Cerebellum (tissue), 4 donors: ENCODE measurements at places on chromosomes 3 and 15. TPM values are rescaled to one million over a fixed set of nuclear protein-coding genes. Genes with fewer than 3 reads are reported as not detected.

- no peak for DNase-seq
Measured at GRCh38 chr15:36059596-36059995, 513.6 kb upstream of the DPH6 start.

GRCh38 chr15:59997070-59997701 lies 6.9 kb upstream of the FOXB1 start:
- DNase-seq = no peak

DNA sequence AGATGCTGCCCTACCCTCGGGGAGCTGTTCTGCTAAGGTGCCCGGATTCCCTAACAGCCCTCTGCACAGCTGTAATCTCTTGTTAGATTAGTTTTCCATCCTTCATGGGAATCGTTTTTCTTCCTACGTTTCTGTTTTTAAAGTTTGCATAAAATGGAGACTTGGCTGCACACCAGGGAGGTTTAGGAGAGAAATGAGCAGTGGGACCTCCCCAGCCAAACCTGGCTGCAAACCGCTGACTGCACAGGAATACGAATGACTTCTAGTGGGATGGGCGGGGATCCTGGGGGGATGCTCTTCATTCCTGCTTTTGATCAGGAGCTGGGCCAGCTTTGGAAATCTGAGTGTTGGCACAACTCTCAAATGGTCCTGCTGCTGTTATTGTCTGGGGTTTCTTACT lies 77.5 kb downstream of the THSD4 start:
- no peak for DNase-seq

DNA sequence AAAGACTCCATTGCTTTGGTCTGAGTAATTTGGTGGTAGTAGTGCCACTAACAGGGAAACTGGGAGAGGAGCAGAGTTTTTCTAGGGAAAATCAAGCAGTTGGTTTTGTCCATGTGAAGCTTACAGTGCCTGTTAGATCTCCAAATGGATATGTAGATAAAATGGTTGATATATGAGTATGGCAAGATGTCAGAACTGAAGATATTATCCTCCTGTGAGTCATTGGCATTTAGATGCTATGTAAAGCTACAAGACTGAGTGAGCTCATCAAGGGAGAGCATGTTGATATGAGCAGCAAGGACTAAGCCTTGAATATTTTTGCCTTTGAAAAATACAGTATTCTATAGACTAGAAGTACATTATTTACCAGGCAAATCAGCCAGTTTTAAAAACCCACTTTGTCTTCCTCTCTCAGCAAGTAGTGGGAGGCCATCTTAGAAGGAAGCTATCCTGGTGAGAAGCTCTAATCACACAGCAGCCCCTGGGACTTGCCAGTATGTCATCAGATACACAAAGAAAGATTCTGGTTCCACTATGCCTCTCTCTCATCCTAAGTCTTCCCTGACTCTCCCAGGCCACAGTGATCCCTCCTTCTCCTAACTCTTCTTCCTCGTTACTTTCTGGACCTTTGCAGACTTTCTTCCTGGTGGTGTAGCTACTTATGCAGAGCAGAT lies 77.4 kb upstream of the ANKRD28 start:
- no peak for DNase-seq

The ZBBX gene
- 8.9 TPM for total RNA-seq

The SLC12A1 gene
- 4.0 TPM for total RNA-seq

The LRRC2 gene
- total RNA-seq = 0.64 TPM
